SHP77 (cell line): ENCODE measurements at places on chromosomes 6 and 20.

DNA sequence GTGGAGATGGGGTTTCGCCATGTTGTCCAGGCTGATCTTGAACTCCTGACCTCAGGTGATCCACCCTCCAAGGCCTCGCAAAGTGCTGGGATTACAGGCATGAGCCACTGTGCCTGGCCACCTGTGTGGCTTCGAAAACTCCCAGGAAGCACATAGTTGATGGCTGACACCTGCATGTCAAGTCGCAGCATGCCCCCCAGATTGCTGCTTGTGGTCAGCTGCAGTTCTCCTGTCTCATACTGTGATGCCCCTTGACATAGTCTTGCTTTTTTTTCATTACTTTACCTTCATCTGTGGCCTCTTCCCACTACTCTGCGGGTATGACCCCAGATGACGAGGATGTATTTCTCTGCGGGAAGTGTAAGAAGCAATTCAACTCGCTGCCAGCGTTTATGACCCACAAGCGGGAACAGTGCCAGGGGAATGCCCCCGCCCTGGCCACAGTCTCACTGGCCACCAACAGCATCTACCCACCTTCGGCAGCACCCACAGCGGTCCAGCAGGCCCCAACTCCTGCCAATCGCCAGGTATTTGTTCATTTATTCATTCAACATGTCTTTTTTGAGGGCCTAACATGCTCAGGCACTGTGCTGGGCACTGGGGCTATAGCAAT lies 13.1 kb downstream of the ZNF341 start:
- no peak for DNase-seq

DNA sequence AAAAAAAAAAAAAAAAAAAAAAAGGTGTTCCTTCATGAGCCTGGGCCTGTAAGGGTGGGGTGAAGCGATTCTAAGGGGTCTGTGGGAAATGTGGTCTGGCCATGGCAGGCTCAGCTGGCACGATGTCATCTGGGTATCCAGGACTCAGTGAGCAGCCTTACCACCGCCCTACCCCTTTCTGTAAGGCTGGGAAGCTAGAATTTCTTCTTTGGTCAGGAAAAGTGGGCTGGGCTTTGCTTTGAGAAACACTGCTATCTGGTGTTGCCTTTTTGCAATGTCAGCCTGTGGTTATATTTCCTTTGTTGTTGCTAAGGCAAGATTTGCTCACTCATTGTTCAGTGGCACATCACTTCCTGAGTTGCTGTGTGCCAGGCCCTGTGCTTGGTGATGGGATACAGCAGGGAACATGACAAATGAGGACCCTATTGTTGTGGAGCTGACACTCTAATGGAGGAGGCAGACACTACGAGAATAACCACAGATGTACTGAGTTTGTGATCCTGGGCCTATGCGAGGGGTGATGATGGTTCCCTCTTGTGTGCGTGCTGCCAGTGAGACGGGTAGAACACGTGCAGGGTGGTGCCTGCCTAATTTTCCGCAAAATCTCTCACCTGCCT lies 45.9 kb upstream of the ZNFX1 start:
- DNase-seq: peak; percentile 11

- no peak for DNase-seq
These were observed 3.5 kb upstream of the LAMP5 start for GRCh38 chr20:9510911-9511310.

- no peak for DNase-seq
These were observed 62.7 kb downstream of the FYN start for GRCh38 chr6:111810294-111811131.

DNA sequence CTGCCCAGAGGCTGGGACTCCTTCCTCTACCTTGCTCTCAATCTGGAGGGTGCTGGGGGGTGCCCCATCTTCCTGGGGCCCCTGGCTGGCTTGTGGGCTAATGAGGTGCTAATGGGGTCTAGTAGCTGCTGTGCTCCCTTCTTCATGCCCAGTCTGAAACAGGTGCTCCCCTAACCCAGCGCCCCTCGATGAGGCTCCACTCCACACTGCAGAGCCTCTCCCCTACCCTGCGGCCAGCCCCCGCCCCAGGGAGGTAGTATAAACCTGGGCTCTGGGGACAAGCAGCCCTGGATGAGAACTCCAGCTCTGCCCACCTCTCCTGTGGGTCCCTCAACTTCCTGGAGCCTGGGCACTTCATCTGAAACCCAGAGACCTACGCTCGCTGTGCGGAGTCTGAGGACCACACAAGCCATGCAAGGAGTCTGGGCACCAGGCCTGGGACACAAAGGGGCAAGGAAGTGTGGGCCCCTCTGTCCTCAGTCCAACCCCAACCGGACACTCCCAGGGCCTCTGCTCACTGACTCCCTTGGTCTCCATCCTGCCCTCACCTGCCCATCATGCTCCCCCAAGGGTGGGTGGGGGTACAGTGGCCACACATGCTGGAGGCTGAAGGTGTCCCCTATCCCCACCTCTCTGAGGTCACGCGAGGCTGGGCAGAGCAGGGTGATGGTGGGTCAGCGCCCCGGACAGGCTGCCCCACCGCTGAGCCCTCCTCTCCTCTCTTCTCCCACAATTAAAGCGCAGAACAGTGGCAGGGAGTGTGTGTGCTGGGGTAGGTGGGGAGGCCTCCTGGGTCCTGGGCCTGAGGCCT lies 6.1 kb downstream of the RPL10A start:
- no peak for DNase-seq

DNA sequence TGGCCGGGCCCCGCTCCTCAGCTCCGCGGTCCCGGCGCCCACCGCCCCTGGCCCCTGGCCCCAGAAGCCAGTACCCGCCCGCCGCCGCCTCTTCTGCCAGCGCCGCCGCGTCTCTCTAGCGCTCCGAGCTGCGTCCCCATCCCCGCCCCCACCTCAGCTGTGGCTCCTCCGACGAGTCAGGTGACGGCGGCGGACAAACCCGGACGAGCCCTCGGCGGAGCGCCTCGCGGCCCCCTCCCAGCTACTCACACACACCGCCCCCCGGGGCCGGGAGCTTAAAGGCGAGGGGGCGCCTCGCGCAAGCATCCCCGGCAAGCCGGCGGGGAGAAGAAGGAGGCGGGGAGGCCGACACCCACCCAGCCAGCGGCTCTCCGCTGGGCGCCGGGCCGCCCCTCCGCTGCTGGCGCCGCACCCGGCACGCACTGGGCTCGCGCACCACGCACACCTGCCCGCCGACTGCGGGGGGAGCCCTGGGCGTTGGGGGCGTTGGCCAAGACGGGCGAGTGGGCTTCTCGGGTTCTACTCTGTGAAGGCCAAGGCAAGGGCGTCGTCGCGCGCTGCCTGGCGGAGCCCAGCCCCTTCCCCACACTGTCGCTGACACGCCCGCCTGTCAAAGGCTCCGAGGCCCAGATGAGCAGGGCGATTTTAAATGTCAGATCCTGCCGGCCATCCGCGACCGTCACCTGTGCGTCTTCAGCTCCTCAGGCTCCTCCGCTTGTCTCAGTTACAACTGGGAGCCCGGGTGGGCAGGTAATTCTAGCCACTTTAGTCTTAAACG lies at the start of gene SNAP91:
Gene SNAP91 (minus strand): TSS at position 132 of the 778 bp plus-strand sequence. CDS start 1,174 bp downstream, outside the sequence.
- peak; percentile 81 for DNase-seq

GRCh38 chr6:56714982-56715456 lies 72.3 kb upstream of the DST start:
- peak; percentile 8 for DNase-seq

GRCh38 chr6:105274678-105275077 lies 94.9 kb upstream of the POPDC3 start:
- no peak for DNase-seq

GRCh38 chr6:12112540-12113189 lies 100.6 kb downstream of the HIVEP1 start:
- no peak for DNase-seq

- no peak for DNase-seq
These were observed 20.6 kb upstream of the RIMS4 start for GRCh38 chr20:44830995-44831394.
